ENCODE measurements at places on chromosomes 3 and 15.

- no peak for DNase-seq
Observed at GRCh38 chr15:23385886-23386430, 31.4 kb downstream of the GOLGA8S start.

- DNase-seq = no peak
Observed at GRCh38 chr15:75065851-75066509, 42.6 kb downstream of the PPCDC start.

DNA sequence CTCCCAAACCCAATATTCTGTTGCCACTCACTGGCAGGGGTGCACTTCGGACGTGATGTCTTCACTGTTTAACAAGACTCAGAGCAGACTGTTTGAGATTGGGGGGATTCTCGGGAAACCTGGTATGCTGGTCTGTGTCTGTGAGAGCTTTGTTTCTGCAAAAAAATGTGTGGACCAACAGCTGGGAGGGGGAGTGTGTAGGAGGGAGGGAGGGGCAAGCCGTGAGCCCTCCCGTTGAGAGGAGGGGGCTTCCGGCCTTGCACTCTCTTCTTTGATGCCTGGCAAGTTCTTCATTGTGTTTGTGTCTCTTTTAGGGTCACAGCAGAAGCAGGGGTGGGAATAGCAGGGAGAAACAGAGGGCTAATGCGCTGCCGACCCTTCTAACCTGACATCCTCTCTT is 74.9 kb upstream of the NDN start:
- no peak for DNase-seq

DNA sequence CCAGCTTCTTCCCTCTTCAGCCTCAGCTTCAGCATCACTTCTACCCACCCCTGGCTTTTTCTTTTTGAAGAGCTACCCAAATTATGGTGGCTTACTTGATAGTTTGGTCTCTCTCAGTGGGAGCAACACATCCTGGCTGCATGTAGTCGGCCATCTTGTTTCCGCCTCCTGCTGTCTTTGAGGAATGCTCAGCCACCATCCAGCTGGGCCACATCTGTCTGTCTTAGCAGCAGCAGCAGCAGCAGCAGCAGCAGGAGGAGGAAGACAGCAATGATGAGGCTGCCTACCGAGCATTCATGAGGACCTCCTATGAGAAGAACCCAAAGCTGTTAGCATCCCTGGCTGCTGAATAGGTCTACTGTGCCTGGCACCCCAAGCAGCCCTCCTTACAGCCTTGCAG is 19.7 kb downstream of the IL16 start:
- DNase-seq = no peak

GRCh38 chr3:161851941-161852566 is 355.4 kb downstream of the OTOL1 start:
- no peak for DNase-seq

GRCh38 chr3:116905794-116906193 is 196.2 kb downstream of the TUSC7 start:
- no peak for DNase-seq

- no peak for DNase-seq
Observed at GRCh38 chr3:101941318-101942040, 92.2 kb downstream of the NFKBIZ start.

DNA sequence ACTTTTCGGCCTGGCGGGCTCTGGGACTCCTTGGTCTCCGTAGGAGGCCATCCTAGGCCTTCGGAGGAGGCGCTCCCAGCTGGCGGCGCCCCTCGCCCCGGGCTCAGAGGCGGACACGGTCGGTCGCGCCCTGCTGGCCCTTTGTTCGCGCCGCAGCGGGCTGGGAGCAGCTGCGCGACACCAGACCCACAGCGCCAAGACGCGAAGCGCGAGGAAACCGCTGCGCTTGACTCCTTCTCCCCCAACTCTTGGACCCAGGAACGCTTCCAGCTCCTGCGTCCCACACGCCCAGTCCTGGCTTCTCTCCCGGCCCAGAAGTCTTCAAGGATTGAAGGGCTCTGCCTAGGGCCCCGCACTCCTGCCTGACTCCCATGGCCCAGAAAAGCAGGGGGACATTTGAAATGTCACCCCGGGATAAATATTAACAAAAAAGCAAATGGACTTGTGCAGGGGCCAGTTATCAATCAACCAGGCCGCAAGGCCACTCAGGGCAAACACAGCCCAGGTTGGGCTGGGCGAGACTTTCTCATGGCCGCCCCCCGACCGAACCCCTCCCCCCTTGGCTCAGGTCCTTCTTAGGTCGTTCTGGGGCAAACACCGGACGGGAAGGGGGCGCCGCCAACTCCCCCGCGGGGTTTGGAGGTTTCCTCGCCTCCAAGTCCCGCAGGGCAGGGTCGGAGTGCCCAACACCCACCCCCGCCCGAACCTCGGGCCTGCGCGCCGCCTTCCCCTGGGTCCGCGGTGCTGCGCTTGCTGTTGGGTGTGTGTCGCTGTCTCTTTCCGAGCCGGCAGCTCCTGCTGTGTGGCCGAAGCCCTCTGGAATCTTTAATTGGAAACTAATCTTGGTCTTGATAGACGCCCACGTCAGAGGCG is 5.1 kb downstream of the ONECUT1 start:
- no peak for DNase-seq

DNA sequence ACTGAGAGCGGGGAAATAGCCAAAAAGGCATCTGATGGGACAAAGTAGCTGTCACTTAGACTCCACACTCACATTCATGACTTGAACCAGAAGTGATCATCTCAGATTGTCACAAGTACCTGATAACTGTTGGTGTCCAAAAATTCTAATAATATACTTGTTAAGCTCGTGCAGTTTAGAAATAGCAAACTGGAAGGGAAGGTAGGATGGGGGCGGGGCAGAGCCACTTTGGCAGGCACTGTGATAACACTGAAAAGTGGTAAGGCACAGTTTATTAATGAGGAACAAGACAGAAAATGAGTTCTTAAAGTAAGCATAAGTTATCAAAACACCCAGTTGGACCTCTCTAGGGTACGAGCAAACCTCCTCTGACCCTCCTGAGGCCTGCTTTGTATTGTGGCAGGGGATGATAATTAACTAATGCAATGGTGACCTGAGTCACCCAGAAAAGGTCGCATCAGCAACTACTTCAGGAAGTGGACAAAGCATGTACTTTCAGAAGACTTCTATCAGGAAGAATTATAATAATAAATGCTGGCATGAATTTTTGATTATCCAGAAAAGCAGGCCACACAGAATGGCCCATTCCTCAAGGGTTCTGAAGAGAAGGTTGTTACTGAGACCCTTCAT is 54.4 kb downstream of the ADCY5 start:
- DNase-seq = no peak

- no peak for DNase-seq
Observed at GRCh38 chr3:164476631-164477030, 601.7 kb downstream of the SI start.

GRCh38 chr3:839981-840380 is 252.8 kb upstream of the CNTN6 start:
- no peak for DNase-seq

DNA sequence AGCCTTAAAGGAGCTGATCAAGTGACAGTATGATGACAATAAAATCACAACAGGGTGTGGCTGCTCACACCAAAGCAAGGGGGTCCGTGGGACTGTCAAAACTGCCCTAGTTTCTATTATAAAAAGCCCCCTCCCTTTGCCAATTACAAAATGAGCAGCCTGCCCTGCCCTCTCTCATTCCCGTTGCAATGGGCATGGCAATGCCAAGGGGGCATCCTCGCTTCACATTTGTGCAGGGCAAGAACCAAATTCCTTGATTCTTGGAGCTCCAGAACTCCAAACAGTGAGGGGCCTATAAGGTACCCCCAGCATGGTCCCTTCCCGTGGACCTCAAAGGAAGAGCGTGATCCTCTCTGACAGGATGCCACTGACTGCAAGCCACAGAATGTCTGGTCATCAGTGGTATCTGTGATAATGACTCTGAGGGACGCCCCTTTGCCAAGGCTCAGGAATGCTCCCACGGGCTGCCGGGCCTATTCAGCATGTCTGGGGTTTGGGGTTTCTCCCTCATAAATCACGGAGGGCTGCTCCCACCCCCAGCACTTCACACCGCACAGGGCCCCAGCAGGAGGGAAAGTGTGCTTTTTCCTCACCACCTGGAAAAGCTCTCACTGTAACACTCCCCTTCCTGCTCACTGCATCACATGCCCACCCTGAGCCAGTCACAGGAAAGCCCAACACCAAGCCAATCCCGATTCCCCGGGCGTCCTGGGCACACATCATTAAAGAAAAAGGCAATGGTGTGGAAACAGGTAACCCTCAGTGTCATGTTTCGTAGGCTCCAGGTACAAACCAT is 105.1 kb upstream of the TRPM1 start:
- no peak for DNase-seq

GRCh38 chr3:73569246-73569760 is 55.4 kb downstream of the PDZRN3 start:
- DNase-seq = no peak

DNA sequence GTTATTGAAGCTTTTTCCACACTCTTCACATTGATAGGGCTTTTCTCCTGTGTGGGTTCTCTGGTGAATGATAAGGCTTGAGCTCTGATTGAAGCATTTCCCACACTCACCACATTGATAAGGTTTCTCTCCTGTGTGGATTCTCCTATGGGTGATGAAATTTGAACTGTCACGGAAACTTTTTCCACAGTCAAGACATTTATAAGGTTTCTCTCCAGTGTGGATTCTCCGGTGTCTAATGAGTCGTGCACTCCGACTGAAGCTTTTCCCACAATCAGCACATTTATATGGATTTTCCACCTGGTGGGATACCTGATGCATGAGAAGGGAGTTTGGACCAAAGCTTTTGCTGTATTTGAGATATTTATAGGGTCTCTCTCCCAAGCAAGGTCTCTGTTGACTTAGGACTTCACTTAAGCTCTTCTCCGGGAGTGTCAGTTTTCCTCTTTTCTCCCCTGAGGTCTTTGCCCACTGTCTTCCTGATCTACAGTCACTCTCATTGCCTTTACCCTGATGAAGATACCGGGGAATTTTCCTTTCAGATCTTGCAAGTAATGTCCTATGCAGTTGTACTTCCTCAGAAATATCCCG is 9.4 kb downstream of the ZSCAN29 start:
- DNase-seq = no peak

- no peak for DNase-seq
Observed at GRCh38 chr15:79166311-79166955, 75.9 kb upstream of the RASGRF1 start.

DNA sequence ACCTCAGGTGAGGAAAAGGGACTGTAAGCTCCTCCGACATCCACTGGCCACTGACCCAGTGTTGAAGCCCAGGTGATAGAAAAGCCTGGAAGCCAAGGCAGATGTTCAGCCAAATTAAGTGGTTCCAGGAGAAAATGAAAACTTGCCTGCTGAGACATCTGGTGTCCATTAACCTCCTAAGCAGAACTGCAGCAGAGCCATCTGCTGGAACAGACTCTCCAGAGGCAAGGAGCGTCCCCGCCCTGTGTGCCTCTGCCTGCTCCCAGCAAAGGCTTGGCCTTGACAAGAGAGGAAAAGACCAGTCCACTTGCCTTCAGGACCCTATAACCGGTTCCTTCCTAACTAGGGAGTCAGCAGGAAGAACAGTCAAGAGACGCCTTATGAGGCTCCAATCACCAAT is 48.2 kb downstream of the SRGAP3 start:
- no peak for DNase-seq

DNA sequence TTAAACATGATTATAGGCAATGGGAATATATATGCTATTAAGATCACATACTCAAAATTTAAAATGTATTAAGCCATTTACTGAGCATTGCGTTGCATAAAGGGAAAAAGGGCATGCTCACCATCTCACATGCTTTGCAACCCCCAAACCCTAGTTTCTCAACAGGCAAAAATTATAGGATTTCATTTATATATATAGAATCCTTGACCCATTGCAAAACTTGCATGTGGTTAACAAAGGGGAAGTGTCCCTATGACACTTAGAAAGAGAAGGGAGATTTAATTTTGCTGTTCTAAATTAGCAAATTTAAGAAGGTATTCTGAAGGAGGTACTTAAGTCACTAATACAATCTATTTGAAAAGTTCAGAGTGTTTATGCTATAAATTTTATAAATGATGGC is 837.8 kb downstream of the DIPK2A start:
- DNase-seq = no peak

- no peak for DNase-seq
Observed at GRCh38 chr3:3209714-3210113, 30.2 kb upstream of the CRBN start.

GRCh38 chr15:87755226-87755625 is 501.3 kb downstream of the NTRK3 start:
- DNase-seq = no peak

DNA sequence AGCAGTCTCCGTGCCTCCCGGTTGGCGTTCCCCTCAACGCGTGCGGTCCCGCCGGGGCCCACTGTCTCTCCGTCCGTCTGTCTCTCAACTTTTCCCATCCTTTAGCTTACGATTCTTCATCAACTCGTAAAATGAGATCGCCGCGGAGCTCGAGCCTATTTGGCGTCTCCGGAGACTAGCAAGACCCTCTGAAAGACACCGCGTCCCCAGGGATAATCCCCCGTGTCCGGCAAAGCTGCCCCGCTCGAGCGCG is 3.4 kb downstream of the GATA2 start:
- no peak for DNase-seq

- DNase-seq = peak; percentile 42
Observed at GRCh38 chr3:98556164-98557130, 24.7 kb downstream of the GPR15 start.

DNA sequence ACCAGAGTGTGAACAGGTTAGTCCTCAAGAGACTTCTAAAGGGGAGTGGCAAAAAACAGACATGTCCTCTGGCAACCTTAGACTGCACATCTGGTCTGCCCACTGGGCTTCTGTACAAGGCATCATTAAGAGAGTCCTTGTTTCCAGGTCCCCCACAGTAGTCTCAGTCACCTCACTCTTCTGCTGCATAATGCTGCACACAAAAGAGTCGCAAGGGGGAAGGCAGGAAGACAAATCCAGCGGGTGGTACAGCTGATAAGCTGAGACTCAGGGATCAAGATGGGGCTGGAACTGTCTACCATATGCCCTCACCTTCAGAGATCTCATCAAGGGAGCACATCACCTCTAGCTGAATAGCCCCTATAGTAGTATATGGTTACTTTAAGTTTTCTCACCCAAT is 27.4 kb upstream of the RPS17 start:
- no peak for DNase-seq

- DNase-seq = no peak
Observed at GRCh38 chr3:182487611-182488010, 305.7 kb upstream of the ATP11B start.

DNA sequence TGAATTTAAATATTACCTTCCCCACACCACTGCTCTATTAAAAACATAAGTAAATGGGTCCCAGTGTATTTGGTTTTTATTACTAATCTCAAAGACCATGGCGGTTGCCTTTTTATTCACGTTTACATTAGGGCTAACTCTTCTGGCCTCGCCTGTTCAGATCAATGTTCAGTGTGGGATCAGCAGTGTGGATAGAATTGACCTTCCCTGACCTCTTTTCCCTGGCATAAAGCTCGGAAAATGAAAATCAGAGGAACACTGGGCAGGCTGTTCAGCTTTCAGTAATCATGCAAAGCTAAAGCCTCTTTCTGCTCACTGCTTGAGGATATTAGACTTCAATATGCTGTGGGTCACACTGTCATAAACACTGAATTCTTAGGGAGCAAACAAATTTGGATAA is 422.6 kb upstream of the ONECUT1 start:
- DNase-seq = no peak

- DNase-seq = no peak
Observed at GRCh38 chr3:56788521-56788920, 13.2 kb downstream of the ARHGEF3 start.

Measured in activated CD4-positive, alpha-beta T cell treated with anti-CD3 and anti-CD28 coated beads, Interleukin-2, amount 50 U/mL, for 1 hour (primary cell).